Thoracic aorta (tissue), 2 donors: ENCODE measurements at places on chromosomes 5 and 9.

- DNase-seq = no peak
Observed at GRCh38 chr9:37471942-37472684, 6.9 kb upstream of the ZBTB5 start.

GRCh38 chr5:5383461-5383860 lies 39.0 kb upstream of the ICE1 start:
- no peak for DNase-seq

DNA sequence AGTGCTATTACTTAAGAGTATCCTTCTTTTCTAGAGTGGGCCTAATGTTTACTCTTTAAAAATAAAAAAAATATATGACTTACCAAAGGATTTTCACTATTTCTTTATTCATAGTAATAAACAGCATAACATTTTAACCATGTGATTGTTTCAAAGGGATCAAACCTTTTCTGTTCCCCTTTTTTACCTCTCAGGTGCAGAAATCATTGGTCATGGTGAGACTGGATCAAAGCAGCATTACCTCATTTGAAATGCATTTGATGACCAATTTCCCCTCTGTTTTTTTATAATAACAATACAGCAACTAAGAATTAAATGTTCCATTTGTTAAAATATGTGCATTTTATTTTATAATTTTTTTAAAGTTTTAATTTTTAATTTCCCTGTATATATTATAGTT lies 598.0 kb upstream of the RGMB start:
- DNase-seq = no peak

DNA sequence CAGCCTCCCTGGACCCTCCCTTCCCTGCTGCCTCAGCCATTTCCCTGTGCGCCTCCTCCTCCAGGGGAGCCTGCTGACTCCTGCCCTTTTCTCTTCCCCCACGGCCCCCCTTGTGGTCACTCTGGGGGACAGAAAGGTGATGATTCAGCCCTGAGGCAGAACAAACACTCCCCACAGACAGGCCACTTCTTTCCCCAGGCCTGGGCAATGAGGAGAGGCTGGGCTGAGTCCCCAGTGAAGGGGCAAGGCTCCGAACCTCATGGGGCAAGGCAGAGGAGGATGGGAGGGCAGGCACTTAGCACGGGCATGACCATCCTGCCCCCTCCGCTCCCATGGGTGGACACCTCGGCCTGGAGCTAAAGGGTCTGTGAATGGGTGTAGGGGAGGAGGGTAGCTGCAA lies 21.0 kb downstream of the CSF1R start:
- DNase-seq = no peak

GRCh38 chr9:94560237-94560636 lies 5.4 kb downstream of the PCAT7 start:
- no peak for DNase-seq

DNA sequence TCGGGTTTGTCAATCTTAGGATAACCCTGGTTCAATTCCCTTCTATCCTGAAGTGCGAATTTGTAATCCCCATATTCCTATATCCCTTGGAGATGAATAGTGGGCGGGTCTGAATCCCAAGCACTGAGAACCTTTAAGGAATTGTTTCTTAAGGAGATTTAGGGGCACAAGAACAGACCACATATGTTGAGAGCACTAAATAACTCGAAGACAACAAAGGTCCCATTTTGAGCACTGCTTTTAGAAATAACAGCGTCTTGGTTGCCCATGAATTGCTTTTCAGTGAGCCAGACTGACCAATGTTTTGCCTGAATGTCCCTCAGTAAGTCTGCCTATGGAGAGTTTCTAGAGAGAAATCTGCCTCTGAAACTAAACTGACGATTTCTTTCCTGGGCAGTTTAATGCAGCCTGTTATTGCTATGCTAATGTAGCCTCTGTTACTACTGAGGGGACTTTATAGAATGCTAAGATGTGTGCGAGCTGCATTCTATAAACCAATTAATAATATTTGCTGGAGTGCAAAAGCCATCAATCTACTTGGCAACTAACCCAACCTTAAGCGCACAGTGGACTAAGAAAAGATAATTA lies 445.0 kb upstream of the DMAC1 start:
- no peak for DNase-seq

- no peak for DNase-seq
Observed at GRCh38 chr9:112081918-112082729, 93.0 kb downstream of the SUSD1 start.

- no peak for DNase-seq
Observed at GRCh38 chr9:18002718-18003438, 424.0 kb downstream of the SH3GL2 start.

DNA sequence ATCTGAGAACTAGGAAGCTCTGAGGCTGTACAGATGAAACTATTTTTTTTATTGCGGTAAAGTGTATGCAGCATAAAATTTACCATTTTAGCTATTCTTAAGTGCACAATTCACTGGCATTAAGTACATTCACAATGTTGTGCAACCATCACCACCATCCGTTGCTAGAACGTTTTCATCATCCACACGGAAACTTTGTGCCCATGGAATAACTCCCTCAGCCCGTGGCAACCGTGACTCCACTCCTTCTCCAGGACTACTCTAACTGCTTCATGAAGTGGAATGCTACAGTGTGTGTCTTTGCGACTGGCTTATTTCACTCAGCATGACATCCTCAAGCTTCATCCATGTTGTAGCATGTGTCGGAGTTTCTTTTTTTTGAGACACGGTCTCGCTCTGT lies 57.1 kb downstream of the COL23A1 start:
- DNase-seq = no peak

- no peak for DNase-seq
Observed at GRCh38 chr5:118378959-118379358, 609.4 kb downstream of the DTWD2 start.

DNA sequence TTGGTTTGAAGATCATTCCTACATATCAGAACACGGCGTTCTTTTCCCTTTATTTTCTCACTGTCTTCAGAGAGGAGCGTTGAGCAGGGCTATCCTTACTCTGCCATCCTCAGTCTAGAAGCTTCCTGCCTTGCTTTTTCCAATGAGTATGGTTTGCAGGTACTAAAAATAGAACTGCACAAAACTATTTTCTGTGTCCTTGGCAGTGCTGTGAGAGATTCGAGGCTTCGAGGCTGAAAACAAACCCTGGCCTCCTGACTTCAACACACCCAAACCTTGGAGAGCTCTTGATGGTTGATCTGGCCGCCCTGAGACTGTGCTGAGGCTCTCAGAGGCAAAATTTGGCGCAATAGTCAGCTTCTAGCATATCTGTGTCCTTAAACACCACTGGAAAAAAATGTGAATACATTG lies 78.9 kb downstream of the GOLPH3 start:
- DNase-seq = no peak

- DNase-seq = no peak
Observed at GRCh38 chr5:173542159-173542558, 74.3 kb downstream of the BOD1 start.

DNA sequence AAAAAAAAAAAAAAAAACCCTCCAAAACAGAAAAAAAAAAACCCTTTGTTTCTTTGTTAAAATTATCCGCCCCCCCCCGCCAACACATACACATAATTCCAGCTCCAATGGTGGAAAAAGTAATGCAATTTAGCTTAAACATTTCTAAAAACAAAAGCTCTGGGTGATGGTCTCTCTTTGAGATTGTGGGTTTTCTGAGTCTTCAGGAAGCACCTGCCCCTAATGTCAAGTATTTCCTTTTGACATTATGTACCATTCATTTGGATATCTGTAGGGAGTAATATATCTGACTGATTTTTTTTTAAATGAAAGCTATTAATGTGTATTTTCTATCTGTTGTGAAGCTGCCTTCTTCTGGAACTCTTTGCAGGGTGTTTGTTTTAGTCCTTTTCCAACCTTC lies 389.7 kb downstream of the TAF11L14 start:
- no peak for DNase-seq

DNA sequence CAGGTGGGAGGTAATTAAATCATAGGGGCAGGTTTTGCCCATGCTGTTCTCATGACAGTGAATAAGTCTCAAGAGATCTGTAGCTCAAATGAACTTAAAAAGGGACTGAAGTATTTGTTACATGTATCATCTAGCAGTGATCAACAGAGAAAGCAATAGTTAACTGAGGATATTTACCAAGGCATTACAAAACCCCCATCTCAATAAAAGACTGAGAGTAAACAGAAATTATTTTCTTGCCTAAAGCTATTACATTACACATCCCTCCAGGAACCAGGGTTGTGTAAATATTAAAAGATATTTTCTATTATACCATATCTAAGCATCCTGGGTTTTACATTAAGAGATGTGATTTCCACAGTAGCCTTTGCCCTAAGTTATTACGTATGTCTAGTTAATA lies 169.9 kb downstream of the CTNND2 start:
- no peak for DNase-seq

DNA sequence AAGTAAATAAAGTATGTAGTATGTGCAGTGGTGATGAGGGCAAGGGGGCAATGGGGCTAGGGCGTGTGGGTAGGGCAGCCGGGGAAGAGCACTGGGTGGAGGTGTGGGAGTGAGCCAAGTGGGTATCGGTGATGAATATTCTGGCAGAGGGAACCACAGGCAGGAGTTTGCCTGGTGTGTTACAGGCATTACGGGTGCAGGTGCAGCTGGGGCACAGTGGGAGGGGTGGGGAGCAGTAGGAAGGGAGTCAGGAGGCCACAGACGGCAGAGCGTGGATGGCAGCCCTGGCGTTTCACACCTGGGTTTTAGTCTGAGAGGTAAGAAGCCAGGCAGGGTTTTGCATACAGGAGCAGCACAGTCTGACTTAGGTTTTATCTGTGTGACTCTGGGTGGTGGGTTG lies 35.4 kb downstream of the SFXN1 start:
- DNase-seq = no peak

GRCh38 chr5:6000867-6001266 lies 377.5 kb downstream of the MED10 start:
- DNase-seq = no peak

GRCh38 chr5:82918311-82919031 lies 158.7 kb downstream of the TMEM167A start:
- no peak for DNase-seq

DNA sequence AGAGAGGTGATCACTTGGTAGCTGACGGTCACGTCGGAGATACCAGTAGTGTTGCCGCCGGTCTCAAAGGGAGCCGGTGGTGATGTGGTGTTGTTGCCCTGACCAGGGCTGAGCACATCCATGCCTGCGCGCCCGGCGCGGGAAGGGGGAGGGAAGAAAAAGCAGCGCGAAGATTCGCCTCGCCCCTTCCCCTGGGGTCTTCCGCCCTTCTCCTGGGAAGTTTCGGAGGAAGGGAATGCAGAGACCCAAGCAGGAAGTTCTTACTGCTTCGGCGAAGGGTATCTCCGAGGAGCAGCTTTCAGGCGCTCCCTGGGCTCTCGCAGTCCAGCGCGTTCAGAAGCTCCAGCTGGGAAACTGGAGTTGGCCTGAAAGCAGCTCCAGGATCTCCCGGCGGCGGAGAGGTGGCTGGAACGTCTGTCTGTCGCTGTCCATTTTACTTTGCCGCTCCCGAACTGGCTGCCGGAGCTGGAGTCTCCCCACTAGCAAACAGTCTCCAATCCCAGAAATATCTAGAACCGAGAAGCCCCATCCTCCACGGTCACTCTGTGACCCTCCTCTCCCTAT lies 565 bp downstream of the HTR1A start:
- no peak for DNase-seq

DNA sequence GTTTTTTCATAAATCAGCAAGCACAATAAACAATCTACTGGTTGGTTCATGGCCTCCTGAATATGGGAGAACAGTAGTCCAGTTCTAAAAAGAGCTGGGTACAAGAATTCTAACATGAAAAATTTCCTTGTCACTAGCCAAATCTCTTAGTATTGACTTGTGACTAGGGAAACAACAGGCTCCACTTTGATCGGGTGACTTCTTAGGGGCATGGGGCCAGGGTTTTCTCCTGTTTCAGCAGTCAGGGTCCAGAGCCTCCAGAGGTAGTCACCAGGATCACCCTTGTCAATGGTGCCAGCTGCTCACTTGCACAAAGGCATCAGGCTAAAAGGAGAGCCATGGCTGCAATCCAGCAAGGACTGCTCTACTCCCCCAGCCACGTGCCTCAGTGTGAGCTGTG lies 38.1 kb downstream of the LPAR1 start:
- DNase-seq = no peak
